ENCODE measurements at places on chromosomes 12 and 14.
A peak's percentile ranks its signal among the peaks of the same experiment; 100 is the strongest.

- no peak for DNase-seq
Observed at GRCh38 chr14:63178912-63179311, 25.3 kb upstream of the RHOJ start.

GRCh38 chr12:13067322-13067721, 23.1 kb downstream of the FAM234B start:
- no peak for DNase-seq

- no peak for DNase-seq
Observed at GRCh38 chr14:63224196-63224595, 20.0 kb downstream of the RHOJ start.

- no peak for DNase-seq
Observed at GRCh38 chr14:56592746-56593544, 13.3 kb downstream of the TMEM260 start.

DNA sequence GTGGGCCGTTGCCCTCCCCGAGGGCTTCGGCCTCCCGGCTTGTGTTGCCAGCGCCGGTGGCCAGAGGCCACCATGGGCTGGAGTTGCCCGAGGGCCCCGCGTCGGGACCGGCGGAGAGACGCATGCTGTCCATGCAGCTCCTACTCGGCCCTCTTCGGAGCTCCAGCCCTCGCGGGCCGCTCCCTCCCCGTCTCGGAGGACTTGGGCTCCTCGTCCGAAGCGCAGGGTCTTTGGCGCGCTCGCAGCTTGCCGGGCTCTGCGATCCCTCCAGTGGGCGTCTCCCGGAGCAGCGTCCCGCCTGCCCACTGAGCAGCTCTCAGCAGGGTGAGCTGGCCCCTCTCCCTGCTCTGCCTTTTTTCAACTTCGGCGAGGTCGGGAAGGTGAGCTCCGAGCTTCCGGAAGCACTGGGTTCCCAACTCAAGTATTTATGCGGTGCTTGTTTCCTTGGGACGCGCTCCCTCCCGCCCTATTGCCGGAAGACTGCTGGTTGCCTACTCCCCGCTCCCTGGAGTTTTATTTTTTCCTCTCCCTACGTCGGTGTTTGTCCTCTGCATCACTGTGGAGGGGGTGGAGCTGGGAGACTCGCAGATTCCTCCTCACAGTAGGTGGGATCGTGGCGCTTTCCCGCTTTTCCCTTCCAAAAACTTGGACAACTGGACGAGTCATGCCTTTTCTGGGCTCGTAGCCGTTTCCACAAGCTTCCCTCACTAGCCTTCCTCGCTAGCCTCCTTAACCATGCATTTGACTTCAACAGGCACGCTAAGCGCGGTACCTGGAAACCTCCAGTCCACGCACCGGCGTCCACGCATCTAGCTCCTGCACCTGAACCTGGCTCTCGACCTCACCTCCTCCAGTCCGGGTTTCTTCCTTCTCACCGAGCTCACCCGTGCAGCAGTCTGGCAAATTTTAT, at the start of gene AVPR1A:
AVPR1A (minus strand) TSS at position 489 of the 910 bp plus-strand sequence; CDS start at position 124, 365 bp downstream.
- peak; percentile 79 for DNase-seq

GRCh38 chr12:109844091-109844490, 10.9 kb upstream of the TRPV4 start:
- no peak for DNase-seq

DNA sequence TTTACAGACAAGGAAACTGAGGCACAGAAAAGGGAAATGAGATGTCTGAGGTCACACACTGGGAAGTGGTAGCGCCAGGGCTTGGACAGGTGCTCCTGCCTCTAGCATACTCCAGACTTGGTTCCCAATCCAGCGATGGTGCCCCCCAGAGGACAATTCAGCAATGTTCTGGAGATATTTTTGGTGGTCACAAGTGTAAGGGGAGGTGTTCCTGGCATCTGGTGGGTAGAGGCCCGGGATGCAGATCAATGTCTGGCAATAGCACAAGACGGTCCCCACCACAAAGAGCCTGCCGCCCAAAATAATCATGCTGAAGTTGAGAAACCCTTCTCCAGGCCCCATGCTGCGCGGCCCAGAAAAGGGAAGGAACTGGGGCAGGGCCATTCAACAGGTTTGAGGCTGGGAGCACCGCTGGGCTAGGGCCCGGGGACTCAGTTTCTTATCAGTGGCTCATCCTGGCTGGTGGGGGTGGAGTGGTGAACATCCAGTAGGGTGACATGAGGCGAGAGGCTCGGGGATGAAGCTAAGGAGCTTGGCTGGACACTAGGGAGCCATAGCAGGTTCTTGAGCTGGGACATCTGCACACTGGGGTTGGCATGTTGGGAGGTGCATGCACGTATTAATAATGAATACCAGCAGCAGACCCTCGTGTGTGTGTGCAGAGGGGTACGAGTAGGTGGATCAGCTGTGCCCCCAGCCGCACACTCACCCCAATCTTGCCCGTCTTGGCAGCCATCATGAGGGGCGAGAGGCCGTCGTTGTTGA, 35.1 kb downstream of the TRPV4 start:
- peak; percentile 56 for DNase-seq

GRCh38 chr12:123940627-123940966, 32.0 kb downstream of the CCDC92 start:
- no peak for DNase-seq

GRCh38 chr12:68435816-68436215, 103.7 kb upstream of the MDM1 start:
- no peak for DNase-seq

- DNase-seq = peak; percentile 1
Observed at GRCh38 chr14:32757568-32757967, 181.1 kb upstream of the NPAS3 start.

Measured in mesendoderm (in vitro differentiated cells).